ENCODE measurements at places on chromosomes 12 and 14.

GRCh38 chr14:36738269-36738668 lies 76.6 kb downstream of the PAX9 start:
- DNase-seq: no peak

- no peak for DNase-seq
Measured at GRCh38 chr12:124389138-124389724, 94.3 kb downstream of the RFLNA start.

- DNase-seq: no peak
Measured at GRCh38 chr14:76767681-76768656, 6.7 kb downstream of the VASH1 start.

DNA sequence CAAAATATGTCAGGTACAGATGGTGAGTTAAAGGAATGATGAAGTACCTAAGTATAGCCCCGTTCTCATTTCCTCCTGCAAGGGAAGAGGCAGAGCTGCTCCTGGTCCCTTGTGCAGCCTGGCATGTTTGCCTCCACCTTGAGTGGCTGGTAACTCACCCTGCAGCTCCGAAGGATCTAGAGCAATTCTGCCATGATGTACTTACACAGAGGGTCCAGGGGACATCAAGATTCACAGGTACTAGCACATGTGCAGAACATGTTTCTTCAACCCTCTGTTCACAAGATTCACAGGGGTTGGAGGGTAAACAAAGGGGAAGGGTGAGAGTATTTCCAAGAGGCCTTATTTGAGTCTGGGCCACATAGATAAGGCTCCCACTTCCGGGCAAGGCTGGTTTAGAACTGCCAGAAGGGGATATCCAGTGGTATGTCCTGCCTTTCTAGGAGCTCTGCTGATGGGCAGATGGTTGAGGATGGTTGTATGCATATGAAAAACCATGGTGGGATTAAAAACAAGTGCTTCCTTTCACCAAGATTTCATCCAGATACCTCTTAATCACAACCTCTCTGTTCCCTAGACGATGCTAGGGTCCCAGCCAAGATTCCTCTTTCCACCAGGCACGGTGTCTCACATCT lies 7.7 kb downstream of the DCTN2 start:
- no peak for DNase-seq

DNA sequence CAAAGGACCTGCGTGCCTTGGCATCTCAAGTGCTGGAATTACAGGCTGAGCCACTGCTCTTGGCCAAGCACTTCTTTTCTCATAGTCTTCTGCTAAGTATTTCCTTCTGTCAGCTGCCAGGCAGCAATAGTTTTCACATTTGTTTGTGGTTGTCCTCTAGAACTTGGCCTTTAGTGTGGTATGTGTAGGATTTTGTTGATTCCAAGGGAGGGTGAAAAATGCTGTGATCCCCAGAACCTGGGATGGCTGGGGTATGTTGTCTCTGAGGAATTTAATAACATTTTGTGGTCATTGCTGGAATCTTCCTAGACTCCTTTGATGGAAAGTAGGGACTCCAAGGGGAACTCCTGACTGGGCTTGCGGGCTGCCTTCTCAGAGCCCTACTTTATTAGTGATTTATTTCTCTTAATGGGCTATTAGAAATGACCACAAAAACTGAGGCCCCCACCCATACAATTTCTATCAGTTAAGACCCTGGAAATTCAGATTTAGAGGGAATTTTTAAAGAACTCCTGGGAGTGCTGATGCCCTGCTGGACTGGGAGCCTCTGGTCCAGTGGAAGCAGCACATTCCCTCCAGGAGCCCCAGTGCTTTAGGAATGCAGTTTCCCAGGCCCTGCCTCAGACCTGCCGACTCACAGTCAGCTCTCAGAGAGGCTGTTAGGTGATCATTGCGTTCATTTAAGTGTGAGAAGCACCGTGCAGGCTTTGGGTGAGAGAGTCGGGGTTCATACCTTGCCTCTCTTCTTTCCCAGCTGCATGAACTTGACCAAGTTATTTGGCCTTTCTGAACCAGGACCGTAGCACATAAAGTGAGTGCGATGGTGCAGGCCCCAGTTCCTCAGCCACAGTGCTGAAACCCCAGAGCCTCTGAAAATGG lies 22.7 kb downstream of the TRAF3 start:
- DNase-seq: no peak

DNA sequence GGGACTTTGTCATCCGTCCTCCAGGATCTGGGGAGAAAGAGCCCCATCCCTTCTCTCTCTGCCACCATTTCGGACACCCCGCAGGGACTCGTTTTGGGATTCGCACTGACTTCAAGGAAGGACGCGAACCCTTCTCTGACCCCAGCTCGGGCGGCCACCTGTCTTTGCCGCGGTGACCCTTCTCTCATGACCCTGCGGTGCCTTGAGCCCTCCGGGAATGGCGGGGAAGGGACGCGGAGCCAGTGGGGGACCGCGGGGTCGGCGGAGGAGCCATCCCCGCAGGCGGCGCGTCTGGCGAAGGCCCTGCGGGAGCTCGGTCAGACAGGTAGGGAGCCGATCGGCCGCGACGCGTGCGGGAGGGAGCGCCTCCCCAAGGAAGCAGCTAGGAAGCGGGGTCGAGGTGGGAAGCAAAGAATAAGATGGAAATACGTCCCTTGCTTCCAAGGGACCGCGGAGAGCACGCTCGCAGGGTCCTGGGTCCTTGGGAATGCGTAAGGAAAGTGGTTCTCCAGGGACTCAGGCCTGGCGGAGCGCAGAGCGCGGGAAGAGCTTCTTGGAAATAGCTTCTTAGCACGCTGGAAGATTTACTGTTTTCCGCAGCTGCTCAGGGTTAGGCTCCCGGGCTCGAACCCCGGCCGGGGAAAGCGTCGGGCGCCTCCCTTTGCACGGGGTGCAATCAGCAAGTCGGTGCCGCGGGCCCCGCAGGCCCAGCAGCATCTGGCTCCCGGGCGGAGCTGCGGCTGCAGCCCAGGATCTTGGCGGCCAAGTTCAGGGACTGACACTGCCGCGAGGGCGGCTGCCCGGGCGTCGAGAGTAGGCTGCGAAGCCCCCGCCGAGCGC lies 457 bp downstream of the SOCS2 start:
- no peak for DNase-seq

DNA sequence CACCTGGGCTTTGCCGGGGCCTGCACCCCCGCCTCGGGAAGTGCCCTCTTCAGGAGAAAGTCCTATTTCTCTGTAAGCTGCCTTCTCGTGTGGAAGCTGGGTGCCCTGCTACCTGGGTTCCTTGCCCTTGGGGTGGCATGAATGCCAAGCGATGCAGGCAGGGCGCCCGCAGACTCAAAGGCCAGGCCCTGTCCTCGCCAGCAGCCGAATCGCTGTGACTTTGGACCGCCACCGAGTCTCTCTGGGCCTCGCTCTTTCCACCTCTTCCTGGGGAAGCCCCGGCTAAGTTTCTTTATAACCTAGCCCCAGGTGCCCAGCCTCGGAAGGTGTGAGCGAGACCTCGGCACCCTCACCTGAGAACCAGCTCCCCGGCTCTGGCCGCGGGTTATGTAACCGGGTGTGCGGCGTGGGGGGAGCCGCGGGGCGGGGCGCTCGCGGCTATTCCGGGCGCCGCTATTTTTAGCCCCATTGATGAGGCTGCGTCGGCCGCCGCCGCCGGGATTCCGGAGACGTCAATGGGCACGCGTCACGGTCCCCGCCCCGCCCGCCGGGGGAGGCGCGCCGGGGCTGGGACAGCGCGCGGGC lies 14.6 kb upstream of the NR4A1 start:
- peak; percentile 40 for DNase-seq

DNA sequence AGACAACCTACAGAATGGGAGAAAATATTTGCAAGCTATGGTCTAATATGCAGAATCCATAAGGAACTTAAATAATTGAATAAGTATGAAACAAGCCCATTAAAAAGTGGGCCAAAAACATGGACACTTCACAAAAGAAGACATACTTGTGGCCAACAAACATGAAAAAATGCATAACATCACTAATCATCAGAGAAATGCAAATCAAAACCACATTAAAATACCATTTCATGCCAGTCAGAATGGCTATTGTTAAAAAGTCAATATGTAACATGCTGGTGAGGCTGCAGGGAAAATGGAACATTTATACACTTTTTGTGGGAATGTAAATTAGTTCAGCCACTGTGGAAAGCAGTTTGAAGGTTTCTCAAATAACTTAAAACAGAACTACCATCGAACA lies 945.4 kb upstream of the FLRT2 start:
- DNase-seq: no peak

DNA sequence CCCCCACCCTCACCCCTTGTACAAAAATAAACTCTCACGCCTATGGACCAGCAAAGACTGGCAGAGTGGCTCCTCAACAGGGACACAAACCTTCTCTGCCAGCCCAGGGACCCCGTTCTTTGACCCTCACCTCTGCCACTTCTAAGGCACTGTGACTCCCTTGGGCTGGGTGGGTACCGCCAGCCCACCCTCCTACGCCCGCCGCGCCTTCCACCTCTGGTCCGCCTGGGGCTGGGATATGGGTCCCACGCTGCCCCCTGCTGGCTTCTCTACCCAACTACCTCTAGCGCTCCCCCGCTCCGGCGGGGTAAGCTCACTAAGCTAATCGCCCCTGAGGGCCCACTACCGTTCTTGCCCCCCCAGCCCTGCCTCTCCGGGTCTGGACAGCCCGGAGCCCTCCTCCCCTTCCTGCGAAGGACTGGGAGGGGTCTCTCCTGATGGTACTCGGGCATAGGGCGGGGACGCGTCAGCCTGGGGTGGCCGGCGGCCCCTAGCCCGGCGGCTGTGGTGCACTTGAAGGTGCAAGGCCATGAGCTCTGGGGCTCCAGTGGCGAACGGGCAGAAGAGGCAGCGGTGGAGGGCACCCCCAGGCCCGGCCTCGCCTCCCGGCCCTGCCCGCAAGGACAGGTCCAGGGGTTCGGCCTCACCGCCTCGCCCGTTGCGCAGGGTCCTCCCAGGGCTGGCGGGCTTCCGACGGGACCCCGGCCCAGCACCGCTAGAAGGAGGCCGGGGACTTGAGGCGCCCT lies 8.1 kb downstream of the ZNF219 start:
- no peak for DNase-seq

DNA sequence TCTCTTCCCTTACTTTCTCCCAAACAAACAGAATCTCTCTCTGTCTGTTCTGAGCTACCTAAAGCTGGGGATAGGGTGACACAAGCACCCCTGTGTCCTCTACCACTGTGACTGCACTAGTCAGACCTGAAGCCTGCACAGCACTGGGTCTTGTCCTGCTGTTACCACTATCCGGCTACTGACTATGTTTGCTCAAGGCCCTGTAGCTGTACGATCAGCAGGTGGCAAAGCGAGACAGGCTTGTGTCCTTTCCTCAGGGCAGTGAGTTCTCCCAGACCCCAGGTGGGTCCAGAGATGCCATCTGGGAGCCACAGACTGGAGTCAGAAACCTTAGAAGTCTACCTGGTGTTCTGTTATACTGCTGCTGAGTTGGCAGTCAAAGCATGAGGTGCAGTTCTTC lies 116.4 kb downstream of the NUBPL start:
- DNase-seq: no peak

DNA sequence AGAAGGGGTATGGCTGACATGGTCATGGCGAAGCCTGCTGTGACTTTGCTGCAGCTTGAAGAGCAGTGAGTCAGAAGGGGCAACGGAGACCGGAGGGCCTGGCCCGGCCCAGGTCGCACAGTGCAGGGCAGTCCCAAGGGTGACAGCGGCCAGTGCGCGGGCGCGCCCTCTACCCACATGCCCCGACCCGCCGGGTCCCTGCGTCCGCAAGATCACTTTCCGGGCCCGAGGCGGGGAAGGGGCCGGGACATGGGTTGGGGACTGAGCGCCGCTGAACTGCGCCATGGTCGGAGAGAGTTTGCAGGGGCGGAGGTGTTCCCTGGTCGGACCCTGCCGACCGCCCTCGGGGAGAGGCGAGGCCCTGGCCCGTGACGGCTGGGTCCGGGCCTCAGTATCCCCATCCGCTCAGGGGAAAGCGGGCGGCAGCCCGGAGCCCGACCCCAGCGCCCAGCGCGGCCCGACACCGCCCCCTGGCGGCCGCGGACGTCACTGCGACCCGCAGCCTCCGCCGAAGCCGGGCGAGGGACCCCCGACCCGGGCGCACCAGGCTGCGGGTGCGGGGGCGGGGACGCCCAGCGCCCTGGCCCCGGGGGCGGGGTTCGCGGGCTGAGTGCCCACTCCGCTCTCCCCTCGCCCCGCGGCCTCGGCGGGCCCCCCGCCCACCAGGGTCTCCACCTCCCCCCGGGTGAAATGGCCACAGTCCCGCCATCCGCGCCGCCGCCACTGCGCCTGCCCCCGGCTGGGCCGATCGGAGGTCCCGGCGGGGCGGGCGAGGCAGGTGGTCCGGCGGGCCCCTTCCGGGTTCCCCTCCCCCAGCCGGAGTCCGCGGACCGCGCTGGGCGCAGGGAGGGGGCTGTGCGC lies 7.2 kb upstream of the ANKRD9 start:
- no peak for DNase-seq

GRCh38 chr12:70101064-70101463 lies 142.2 kb upstream of the CNOT2 start:
- no peak for DNase-seq

GRCh38 chr14:86777963-86778602 lies 1214.9 kb downstream of the GALC start:
- no peak for DNase-seq

DNA sequence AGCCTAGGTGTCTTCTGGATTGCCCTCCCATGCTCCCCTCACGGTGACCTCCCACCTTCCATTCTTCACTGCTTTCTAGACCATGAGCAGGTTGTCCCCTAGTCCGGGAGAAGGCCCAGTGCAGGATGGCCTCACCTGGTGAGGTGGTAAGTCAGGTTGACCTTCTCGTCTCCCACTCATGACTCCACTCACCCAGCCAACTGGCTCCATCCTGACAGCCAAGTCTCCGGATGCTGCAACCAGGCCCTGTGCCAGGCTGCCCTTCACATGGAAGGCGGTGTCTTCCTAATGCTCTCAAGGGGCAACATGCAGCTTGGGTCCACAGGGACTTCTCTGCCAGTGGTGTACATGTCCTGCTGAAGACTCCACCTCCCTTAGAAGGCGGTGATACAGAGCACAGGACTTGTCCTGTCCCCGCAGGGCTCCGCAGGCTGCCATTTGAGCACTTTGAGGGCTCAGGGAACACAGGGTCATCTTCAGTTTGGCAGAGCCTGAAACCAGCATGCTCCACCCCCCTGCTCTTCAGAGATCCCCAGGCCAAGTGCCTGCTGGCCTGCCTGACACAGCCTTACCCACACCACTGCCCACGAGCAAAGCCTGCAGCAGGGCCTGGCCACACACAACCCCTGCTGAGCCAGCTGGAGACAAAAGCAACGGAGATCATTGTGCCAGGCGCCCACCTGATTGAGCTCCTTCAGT lies 25.4 kb downstream of the BATF start:
- no peak for DNase-seq

- no peak for DNase-seq
Measured at GRCh38 chr14:101037021-101037817, 133.7 kb upstream of the RTL1 start.

GRCh38 chr12:53513712-53514410 lies 6.6 kb upstream of the NPFF start:
- no peak for DNase-seq

- DNase-seq: peak; percentile 65
Measured at GRCh38 chr12:124381456-124382296, 86.8 kb downstream of the RFLNA start.

All from cortex of kidney (tissue), 1 donor.